Right lobe of liver (tissue), 6 donors: ENCODE measurements at places on chromosomes 5 and 9. TPM values are rescaled to one million over a fixed set of nuclear protein-coding genes. Genes with fewer than 3 reads are reported as not detected.

- no peaks in the 10 kb centered on the region for H3K4me1 ChIP-seq
- H3K4me3 ChIP-seq, result no peak overlapping the region
- no peaks in the 10 kb centered on the region for H3K36me3 ChIP-seq
- peak; percentile 13 for DNase-seq
These were observed 237.7 kb upstream of the MEF2C start for GRCh38 chr5:89120719-89121118.

DNA sequence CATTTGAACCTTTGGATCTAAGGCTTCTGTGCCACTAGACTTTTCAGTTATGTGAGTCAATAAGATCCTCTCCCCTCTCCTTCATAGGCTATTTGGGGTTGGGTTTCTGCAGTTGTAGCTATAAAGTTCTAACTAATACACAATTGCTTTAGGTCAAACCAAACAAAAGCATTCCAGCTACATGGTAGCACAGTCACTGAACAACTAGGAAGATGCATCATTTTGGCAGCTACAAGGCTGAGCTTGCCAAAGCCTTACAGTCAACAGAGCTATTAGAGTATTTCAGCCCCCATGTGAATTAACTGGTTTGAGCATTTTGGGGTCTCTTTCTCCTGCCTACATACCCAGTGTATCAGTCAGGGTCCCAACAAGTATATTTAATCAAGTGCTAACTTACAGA, 234.6 kb downstream of the ZNF608 start:
- no peaks in the 10 kb centered on the region for H3K36me3 ChIP-seq
- H3K4me3 ChIP-seq, result no peak overlapping the region
- H3K4me1 ChIP-seq, result no peaks in the 10 kb centered on the region

DNA sequence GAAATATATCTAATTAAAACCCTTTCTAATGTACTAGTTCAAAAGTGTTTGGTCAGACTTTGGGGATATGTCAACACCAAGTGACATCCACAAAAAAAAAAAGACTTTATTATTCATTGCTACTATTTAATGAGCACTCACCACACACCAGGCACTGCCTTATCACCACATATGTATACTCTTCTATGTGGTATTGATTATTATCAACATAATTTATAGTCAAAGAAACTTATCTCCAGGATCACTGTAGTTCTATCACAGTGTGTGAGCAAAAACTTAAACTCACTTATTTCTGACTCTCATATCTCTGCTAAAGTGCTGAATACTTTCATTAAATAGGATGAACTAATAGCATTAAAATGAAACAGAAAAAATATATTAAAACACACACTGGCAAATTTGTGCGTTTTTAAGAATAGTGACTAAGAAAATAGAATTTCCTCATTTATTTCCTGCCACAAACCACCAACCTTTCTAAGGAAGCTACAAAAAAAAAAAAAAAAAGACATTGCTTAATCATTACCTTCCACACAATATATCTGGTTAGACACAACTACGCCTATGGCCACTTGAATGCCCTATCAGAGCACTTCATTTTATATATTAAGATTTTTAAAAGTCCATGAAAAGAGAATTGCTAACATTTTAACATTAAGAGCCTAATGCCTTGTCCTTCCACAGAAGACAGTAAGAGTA, 12.8 kb downstream of the SLCO4C1 start:
- no peak overlapping the region for H3K4me3 ChIP-seq
- H3K27ac ChIP-seq, result no peak overlapping the region
- H3K4me1 ChIP-seq, result no peaks in the 10 kb centered on the region
- no peaks in the 10 kb centered on the region for H3K36me3 ChIP-seq

- no peak overlapping the region for H3K27ac ChIP-seq
- H3K4me3 ChIP-seq, result no peak overlapping the region
- peak; percentile 7 for DNase-seq
- no peaks in the 10 kb centered on the region for H3K36me3 ChIP-seq
- H3K27me3 ChIP-seq, result no peaks in the 10 kb centered on the region
These were observed 42.9 kb upstream of the RNF130 start for GRCh38 chr5:180114304-180115003.

GRCh38 chr9:15578714-15579113, 25.9 kb downstream of the CCDC171 start:
- no peaks in the 10 kb centered on the region for H3K4me1 ChIP-seq
- H3K27me3 ChIP-seq, result no peaks in the 10 kb centered on the region
- H3K27ac ChIP-seq, result no peak overlapping the region
- DNase-seq, result no peak

Gene ADRA1B
- total RNA-seq, result 11.2 TPM

GRCh38 chr5:168935183-168935582, 356.0 kb upstream of the PANK3 start:
- H3K27me3 ChIP-seq, result no peaks in the 10 kb centered on the region
- H3K27ac ChIP-seq, result no peak overlapping the region
- H3K36me3 ChIP-seq, result no peaks in the 10 kb centered on the region
- H3K4me1 ChIP-seq, result no peaks in the 10 kb centered on the region
- no peak for DNase-seq

Gene GHR
- total RNA-seq, result 27.9 TPM
